Central memory CD8-positive, alpha-beta T cell (primary cell): ENCODE measurements at places on chromosomes 16 and 17.
A peak's percentile ranks its signal among the peaks of the same experiment; 100 is the strongest.

GRCh38 chr16:69814561-69814960, 52.4 kb downstream of the WWP2 start:
- no peak for DNase-seq

- DNase-seq, result no peak
Observed at GRCh38 chr16:11915114-11915643, 577 bp downstream of the GSPT1 start.

DNA sequence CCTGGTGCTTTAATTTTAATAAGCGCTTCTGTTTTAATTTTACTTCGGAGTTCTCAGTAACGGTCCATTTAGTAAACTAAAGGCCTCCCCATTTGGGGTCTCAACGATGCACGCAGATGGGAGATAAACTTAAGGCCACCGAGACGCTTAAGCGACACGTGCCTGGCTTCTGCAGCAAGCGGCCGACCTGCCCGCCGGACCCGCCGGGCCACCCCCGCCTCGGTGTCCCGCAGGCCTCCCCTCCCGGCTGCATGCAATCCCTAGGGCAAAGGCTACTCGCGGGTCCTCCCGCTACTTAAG, 592 bp downstream of the GCSH start:
- DNase-seq, result no peak

GRCh38 chr16:86578611-86579267, 390 bp downstream of the FOXL1 start:
- DNase-seq, result no peak

DNA sequence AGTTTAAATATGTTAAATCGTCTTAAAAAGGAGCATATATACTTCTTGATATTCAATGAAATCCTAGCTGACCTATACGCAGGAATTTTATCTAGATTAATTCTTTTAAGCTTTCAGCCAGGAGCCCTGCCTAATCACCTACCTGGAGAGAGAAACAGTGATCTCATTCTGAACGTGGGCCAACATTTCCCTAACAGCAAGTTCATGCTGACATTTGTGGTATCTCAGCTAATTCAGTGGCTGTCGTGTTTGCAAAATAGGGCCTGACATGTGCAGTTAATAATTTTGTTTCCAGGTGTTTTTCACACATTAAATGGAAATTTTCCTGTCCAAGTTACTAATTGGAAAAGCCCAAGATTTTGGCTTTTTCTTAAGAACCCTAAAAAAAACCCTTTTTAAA, 17.4 kb downstream of the KRT24 start:
- DNase-seq, result no peak

DNA sequence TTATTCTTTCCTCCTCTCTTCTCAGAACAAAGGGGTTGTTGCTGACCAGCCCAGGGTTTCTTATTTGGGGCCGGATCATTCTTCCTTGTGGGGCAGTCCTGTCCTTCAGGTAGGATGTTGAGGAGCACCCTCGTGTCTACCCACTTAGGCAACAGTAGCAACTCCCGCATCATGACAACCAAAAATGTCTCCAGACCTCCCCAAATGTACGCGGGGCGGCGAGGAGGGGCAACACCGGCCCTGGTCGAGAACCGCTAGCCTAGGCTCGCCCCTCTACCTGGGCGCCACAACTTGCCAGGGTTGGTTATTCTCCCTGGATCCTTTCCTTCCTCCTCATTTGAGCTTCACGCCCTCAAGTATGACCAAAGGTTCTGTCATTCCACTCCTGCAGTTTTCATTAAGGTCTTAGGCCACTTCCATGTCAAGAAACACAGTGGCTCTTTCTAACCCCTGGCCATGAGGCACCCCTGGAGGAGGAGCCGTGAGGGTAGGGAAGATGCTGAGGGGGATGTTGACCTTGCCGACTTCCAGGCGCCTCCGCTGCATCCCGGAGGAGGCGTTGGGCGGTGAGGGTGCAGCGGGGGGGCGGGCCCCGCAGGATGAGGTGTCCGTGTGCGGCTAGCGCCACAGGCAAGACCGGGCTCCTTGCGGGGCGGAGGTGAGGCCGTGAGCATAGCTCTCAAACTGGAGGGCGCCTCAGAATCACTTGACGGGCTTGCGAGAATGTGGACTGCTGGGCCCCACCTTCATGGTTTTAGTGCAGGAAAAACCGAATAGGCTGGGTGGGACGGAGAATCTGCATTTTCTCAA, 712 bp upstream of the SPECC1 start:
- no peak for DNase-seq

DNA sequence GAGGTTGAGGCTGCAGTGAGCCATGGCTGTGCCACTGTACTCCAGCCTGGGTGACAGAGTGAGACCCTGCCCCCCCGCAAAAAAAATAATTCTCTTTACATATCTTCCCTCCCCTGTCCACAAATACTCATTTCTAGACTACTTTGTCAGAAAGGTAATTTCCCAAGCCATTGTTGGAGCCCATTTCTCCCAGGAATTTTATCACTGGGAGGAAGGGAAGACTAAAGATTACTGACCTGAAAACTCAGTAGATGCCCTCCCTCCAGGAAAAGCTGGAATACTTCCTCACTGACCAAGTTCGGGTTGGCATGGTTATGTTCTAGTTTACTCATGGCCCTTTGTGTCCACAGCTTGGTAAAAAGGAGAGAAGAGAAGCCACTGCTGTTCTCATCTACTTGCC, 4.1 kb downstream of the CALCOCO2 start:
- DNase-seq, result no peak

DNA sequence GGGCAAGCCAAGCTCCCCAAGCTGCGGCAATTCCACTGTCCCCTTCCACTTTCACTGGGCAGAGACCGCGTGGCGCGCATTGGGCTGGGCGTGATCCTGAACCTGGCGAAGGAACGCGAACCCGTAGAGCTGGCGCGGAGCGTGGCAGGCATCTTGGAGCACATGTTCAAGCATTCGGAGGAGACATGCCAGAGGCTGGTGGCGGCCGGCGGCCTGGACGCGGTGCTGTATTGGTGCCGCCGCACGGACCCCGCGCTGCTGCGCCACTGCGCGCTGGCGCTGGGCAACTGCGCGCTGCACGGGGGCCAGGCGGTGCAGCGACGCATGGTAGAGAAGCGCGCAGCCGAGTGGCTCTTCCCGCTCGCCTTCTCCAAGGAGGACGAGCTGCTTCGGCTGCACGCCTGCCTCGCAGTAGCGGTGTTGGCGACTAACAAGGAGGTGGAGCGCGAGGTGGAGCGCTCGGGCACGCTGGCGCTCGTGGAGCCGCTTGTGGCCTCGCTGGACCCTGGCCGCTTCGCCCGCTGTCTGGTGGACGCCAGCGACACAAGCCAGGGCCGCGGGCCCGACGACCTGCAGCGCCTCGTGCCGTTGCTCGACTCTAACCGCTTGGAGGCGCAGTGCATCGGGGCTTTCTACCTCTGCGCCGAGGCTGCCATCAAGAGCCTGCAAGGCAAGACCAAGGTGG, 9.8 kb downstream of the SARM1 start:
- no peak for DNase-seq

DNA sequence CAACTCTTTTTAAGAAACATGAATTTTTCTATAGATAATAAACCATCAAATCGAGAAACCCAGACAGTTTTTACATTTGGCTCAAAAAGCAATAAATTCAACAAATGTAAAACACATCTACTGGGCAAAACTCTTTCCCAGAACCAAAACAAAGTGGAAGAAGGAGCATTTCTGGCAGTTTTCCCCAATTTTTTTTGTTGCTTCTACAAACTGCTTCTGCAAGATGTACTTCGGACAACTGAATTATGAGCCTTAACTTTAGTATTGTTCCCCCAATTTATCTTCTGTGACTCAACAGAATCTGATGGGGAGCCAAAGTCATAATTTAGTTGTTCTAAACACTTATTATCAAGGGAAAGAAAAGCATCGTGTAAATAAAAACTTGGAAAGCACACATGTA, 1047.2 kb downstream of the CDH11 start:
- no peak for DNase-seq

GRCh38 chr16:81421536-81421935, 23.1 kb upstream of the CMIP start:
- DNase-seq, result no peak

DNA sequence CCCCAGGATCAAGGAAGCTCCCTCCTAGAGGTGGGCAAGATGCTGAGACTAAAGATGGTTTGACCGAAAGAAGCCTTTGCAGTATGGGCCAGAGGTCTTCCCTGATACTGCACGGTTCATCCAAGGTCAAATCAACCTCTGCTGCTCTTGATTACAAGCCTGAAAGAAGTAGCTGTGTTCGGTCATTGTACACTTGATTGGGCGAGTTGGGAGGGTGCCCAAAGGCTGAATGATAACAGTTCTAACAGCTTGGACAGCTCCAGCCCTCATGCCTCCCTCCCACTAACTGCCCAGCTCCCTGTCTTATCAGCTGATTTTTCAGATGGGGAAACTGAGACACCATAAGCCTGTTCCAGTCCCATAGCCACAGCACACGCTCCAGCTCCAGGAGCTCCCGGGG, 42.8 kb downstream of the ABCC12 start:
- DNase-seq, result no peak

DNA sequence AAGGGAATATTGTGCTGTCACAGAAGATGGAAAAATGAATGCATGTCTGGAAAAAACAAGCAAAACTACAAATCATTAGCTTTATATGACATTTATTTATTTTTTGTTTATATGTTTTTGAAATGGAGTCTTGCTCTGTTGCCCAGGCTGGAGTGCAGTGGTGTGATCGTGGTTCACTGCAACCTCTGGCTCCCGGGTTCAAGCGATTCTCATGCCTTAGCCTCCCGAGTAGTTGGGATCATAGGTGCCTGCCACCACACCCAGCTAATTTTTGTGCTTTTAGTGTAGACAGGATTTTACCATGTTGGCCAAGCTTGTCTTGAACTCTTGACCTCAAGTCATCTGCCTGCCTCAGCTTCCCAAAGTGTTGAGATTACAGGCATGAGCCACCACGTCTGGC, 8.5 kb downstream of the NDE1 start:
- no peak for DNase-seq

DNA sequence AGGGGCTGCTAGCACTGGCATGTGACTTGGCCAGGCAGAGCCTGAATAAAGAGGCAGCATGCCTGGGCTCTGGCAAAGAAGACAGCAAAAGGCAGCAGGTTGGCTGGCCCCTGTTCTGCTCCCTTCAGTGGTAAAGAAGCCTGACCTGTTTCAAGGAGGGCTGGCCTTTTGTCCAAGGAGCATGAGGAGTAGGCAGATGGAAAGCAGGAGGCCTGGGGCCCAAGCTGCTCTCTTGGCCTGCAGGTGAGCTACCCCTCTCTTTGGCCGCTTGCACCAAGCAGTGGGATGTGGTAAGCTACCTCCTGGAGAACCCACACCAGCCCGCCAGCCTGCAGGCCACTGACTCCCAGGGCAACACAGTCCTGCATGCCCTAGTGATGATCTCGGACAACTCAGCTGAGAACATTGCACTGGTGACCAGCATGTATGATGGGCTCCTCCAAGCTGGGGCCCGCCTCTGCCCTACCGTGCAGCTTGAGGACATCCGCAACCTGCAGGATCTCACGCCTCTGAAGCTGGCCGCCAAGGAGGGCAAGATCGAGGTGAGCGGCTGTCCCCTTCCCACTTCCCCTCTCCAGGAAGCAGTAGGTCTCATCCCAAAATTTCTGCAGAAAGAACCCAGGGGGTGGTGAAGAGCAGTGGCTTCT, 8.0 kb downstream of the TRPV2 start:
- no peak for DNase-seq

DNA sequence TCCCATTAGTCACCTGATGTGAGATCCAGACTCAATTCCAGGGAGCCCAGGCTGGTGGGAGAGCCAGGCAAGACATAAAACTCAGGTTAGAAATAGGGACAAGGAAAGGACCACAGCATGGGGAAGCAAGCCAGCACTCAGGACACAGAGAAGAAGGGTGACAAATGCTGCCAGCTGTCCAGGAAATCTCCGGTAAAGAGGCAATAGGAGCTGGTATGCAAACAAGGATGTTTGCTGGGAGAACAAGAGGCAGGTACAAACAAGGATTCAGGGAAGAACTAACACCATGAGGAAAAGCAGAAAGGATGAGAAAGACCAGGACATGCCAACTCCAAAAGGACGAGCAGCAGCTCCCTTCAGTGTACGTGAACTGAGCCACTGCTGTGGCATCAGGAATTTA, 10.2 kb upstream of the TXNDC11 start:
- no peak for DNase-seq

DNA sequence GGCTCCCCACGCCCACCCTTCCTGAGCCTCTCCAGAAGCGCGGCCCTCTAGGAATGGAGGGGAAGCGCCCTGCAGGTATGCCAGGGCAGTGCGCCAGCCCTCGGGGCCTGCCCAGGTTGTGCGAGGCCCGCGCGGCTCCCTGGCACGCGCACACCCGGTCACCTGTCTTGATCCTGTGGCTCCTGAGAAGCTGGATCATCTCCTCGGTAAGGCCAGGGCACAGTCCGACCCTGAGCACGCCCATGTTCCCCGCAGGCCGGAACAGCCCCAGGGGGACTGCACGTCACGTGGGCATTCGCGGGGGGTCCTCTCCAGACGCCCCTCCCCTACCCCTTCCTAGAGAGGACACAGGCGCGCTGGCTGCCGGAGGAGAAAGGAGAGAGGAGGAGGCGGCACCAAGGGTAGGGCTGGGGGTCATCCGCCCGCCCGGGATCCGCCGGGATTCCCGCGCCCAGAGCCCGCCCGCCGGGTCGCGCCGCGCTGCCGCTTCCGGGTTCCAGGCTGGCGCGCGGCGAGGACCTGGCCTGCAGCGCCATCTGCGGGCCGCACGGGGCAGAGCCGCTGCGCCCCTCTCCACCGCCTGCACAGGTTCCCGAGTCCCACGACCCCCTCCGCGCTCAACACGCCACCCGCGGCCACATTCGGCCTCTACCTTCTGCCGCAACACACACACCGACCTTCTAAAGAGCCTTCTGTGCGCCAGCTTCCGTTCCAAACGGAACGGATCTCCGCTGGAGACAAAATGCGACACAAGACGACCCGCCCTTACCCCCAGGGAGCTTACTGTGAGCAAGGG, at the start of gene RAD51D:
RAD51D (minus strand) TSS at position 491 of the 796 bp plus-strand sequence; CDS start at position 244, 247 bp downstream.
- DNase-seq, result peak; percentile 73

DNA sequence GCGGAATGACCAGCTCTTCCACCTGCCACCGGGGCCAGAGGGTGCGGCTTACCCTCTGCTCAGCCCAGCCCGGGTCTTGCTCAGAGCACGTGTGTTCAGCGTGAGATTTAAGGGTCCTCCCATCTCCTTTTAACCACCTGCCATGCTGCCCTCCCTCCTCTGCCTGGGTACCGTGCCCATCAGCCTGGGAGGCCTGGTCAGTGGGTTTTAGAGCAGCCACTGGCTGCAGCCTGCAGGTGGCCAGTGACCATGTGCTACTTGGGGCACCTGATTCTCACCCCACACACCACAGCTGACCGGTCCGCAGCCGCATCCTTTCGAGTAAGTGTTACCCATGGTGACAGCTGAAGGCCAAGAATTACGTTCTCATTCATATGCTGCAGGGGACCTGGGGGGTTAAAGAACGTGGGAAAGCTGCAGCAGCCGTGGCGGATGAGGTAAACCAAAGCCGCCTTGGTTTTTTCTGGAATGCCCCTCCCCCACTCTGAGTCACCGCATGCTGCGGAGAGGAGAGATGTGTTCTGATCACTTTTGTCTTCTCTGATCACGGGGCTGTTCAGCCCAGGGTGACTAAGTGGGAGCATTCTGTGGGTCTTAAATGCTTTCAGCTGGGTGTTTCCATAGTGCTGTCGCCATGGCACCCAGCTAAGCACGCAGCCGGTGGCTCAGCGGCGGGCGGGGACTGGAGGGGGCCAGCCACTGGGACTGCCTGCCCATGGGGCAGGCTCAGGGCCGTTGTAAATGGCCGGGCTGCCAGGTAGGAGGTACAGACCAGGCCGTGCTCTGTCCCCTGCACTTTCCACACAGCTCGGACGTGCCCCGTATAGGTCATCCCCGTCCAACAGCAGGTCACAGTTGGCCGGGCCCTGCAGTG, 59.8 kb downstream of the BAIAP2 start:
- DNase-seq, result peak; percentile 87
